ENCODE measurements at places on chromosomes 2 and 18.

DNA sequence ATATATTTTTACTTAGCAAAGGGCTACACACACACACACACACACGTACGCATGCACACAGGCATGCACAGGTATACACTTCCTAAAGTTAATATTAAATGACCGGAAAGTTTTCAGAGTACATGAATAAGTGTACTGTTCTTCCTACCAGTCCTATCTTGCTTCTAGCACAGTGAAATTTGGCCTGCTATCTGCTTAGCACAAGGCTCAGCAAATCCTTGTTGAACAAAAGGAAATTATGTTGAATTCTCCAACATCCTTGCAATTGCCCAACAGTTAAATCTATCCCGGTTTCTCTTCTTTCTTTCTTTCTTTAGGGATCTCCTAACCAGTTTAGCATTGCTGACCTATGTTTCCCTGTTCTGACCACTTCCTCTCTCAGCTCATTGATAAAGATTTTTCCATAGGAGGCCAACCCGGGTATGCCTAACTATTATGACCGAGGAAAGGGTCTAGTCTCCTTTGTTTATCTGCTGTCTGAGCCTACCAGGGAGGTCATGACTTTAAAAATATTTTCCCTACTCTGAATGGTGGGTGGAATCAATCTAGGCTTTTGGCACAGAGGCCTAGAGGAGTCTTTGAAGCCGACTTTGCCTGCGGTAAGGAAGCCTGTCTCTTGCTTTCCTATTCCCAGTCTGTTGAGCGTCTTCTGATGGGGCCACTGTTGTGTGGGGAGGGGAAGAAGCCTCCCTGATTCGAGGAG, 400.7 kb downstream of the HRH4 start:
- no peak for DNase-seq

GRCh38 chr2:68441994-68442322, 25.1 kb downstream of the FBXO48 start:
- no peak for DNase-seq

- DNase-seq: no peak
Observed at GRCh38 chr2:9964334-9964980, 13.0 kb downstream of the GRHL1 start.

- DNase-seq: no peak
Observed at GRCh38 chr2:73063909-73064875, 7.3 kb downstream of the SFXN5 start.

DNA sequence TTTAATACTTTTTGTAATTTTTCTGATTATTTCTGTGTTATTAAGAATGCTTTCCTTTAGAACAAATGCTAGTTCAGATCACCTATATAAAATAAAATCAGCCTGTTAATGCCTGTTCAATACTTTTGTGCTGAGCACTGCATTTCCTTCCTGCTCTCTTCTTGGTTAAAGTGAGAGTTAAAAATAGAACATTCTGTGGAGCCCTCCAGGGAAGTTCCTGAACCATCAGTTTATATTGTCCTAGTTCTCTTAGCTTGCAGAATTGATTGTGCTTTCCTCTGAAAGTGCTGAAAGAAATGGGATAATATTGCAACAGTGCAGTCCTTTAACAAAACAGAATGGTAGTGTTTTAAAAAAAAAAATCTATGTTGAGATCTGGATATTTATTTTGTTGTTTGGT, 74.6 kb upstream of the UBXN4 start:
- DNase-seq: no peak

GRCh38 chr2:32442020-32442467, 85.2 kb downstream of the BIRC6 start:
- no peak for DNase-seq

GRCh38 chr2:220148471-220149248, 521.2 kb downstream of the SLC4A3 start:
- no peak for DNase-seq

DNA sequence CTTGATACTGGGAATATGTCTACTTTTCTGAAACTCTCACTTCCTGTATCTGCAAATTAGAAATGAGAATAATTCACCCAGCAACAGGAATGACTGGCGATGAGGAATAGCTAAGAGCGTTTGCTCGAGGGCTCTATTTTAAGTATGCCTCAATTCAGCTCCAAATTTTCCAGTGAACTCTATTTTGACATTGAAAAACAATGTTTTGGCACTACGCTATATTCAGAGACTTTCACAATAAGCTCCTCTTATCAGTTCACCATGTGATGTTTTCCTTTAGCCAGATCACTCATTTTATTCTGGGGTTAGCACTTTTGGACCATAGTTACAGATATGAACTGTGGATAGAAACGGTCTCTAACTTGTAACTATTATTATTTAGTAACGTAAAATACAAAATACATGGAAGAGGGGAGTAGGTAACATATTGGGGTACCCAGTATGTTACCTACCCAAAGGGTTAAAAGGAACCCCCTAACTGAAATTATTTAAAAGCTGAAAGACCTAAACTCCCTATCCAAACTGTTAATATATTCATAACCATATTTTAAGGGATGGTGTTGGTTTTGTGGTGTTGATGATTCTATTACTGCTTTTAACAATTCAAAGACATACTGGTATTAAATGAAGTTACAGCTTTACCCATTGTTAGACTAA, 28.1 kb downstream of the SLC40A1 start:
- DNase-seq: no peak

DNA sequence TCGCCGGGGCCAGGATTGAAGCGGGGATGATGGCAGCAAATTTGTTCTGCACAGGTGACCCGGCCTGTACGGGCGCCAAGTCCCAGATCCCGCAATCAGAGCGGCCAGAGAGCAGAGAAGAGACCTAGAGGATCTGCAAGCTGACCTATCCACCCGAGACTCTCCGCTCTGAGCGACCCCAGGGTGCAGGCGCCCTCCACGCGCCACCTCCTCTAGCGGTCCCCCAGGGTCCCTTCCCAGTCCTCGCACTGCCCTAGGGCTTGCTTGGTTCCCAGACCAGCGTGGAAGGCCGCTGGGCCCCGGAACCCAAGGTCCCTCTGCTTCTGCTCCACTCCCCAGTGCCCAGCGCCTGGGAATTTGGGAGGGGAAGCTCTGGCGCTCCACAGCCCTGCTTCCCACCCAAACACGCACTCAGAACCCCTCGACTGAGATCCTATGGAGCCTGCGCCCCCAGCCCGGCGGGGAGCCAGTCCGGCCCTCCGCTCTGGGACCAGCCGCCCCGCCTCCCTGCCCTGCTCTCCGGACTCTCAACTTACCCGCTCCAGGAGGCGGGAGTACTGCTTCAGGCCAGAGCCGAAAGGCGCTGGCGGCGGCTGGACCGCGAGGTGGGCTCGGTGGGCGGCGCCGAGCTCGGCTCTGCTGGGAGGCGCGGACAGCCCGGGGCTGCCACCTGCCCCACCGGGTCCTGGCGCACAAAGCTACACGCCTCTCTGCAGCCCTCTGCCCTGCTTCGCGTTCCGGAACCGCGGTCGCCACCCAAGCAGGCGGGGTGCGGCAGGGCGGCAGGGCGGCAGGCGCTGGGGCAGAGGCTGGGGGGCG, 3.0 kb upstream of the SIX3 start:
- no peak for DNase-seq

DNA sequence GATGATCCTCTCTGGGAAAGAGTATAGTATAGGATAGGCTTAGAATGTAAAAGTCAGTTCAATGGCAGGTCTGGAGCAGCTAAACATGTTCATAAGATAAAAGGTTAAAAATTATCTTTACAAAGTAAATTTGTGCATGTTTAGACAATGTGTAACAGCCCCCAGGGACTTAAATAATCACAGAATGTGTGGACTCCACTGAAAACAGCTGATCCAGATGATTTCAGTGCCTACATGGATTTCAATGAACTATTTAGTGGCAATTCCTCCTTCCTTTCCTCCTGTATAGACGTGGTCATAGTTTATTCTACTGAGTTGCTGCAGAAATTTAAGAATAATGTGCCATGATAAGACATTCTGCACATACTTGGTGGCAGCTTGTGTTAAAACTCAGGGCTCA, 42.9 kb downstream of the ARHGEF33 start:
- DNase-seq: no peak
